ENCODE measurements at places on chromosomes 4 and X.

- no peak for DNase-seq
Observed at GRCh38 chr4:25058796-25059195, 28.1 kb upstream of the LGI2 start.

DNA sequence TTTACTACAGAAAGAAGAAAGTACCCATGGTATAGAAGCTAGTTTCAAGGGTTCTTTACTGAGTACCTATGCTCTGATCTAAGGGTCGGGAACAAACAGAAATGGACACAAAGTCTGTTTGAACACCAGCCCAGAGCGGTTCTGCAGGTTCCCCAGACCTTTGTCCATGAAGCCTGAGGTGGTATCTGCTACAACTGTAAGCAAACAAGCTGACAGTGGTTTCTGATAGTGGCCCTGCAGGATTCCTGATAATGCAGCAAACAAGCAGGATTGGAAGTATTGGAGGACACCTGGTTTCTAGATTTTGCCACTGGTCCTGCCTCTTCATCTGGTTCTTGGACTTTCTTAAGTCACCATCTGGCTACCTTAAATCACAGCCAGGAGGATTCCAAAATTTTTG is 23.7 kb downstream of the SMPX start:
- no peak for DNase-seq

DNA sequence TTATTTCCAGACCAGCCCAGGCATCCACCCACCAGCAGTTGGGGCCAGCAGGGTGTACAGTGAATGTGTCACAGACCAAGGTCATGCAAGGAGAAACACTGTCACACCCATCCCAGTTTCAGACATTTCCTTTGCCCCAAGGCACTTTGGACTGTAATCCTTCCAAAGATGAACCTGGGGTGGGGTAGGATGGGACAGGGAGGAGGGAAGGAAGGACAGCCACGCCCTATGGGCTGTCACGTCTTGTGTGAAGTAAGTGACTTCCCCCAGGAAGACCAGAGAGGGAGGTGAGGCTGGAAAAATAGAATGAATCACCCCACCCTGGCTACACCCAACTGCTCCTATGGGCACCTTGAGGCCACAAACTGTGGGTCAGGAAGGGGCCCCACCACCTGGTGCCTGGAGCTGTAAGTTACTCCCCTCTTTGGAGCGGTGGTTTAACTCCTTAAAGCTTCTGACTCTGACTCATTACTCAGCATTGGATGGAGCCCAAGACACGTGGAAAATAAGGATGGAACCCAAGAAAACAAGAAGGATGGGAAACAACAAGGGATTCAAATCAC is 349.9 kb upstream of the KLF3 start:
- no peak for DNase-seq

DNA sequence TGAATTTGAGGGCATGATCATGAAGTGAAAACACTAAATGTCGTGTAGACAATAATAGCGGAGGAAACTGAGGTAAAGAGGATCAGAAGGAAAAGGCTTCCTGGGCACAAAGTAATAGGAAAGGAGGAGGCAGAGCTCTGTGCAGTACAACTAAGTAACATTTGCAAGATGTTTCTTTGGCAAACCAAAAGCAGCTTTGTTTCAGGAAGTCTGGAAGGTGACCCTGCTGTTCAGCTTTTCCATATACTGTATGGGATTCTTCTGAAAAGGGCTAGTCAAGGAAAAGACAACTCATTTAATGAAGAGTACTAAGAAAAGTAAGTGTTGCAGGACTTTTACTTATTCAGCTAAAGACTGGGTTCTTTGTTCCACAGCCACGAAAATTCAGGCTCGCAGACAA is 463.1 kb downstream of the PCDH7 start:
- no peak for DNase-seq

DNA sequence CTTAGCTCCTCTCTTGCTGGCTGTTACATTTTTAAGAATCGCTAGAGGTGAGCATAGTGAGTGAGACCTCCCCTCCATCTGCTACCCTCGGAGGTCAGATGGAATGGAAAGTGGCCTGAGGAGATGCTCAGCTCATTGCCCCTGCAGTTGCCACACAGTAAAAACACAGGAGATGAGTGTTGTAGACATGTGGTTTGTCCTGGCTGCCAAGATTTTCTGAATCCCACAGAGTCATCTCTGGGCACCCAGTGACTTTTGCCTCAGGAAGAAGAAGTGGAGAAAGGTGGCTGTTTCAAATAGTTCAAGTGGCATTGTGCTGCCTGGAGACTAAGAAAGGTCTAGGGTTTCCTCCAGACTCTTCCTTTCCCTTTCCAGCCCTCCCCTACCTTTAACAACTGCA is 271.0 kb downstream of the STK32B start:
- no peak for DNase-seq

- DNase-seq, result no peak
Observed at GRCh38 chr4:171588051-171588545, 225.1 kb upstream of the GALNTL6 start.

DNA sequence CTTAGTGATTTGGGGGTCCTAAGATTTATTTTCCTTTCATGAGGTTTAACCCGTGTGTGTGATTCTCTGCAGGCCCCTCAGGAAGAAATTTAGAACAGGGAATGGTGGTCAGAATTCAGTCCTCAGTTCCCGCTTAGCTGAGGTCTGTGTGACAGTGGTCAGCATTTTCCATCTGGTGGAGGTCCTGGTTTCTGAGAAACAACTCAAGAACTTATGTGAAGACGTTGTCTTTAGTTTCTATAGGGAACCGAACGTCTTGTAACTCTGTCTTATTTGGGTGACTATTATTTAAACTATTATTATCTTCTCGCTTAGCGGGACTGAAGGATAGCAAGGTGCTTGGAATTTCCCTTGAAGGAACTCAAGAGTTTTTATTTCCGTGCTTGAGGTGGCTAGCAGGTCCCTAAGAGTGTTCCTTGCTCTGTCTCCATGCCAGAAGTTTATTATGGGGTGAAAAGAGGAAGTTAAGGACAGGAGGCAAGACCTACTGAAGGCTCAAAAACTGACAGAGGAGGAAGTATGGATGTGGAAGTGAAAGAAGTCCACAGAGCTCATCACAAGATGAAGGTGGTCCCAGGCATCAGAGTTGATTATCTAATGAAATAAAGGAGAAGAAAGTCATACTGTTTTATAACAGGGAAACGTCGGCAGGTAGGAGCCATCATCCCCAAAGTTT is 9.4 kb downstream of the MGST2 start:
- DNase-seq, result no peak

DNA sequence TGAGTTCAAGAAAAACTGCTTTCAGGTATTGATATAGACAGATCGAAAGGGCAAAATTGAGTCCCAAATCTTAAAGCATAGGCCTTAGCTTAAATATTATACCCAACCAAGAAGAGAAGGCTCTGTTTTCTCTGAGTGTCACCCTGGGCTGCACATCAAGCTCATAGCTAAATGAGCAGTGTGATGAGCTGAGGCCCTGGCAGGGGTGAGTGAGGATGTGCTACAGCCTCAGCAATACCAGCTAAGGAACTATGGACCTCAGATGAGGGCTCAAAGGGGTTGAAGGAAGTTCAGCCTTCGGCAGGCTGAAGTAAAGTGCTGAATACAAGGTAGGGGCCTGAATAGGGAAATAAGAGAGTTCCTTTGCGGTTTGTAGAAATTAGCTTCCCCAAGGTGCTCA is 79.3 kb downstream of the FAM114A1 start:
- no peak for DNase-seq

DNA sequence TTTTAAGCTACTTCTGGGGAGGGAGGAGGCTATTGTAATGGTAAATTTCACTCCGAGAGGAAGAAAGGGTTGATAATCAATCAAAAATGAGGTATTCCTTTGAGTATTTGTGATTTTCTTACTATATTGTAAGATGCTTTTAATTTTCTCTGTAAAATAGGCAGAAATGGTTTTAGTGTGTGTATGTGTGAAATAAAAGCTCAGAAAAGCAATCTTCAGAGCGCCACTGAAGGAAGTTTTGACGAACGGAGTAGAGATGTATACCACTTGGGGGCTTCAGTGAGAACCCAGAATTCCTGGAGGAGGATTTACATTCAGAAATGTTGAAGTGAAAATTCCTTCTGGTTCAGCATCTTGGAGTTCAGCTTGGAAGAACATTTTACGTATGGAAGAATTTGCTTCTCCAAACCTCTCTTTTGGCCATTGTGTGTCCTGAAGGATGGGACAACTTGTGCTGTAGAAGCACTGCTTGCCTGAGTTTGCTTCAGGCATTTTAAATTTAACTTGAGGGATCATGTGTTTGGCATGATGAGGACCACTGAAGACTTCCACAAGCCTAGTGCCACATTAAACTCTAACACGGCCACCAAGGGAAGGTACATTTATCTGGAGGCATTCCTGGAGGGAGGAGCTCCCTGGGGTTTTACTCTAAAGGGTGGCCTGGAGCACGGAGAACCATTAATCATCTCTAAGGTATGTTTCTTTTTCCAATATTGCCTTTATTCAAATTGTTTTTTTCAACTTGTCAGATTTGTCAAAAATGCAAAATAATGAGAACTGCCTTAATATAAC is 695 bp downstream of the SHROOM3 start:
- DNase-seq, result no peak

DNA sequence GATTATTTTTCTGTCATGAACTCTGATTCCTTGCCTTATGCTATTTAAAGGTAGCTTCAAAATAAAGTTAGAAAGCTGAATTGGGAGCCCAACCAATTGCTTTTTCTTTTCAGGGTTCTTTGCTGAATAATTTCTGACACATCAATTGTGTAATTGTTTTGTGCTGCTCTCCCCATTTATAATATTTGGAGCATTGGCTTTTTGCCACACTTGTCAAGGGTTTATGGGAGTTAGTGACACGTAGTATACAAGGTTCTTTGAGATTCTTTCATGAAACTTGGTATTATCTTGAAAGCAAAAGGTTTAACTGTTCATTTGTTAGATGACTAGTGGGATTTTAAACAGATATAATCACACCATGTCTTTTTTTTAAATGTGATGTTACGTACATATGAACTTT is 80.9 kb downstream of the POLA1 start:
- no peak for DNase-seq

DNA sequence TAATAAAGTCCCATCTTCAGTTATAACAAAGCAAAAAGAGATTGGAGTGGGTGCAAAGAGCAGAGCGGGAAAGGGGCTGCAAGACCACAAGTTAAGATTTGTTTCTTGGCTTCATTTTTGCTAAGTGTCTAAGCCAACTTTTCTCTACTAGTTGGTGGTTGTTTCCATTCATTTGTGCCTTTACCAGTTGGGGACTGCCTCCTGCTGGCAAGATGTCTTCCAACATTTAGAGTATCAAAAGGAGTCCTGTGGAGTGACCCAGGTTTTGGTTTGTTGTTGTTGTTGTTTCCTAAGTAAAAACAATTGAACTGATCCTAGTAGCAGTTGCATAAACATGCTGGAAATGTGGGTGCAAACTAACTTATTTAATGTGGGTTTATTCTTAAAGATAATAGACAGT is 121.1 kb downstream of the SPATA18 start:
- no peak for DNase-seq

- DNase-seq, result no peak
Observed at GRCh38 chr4:168646001-168646768, 149.3 kb downstream of the PALLD start.

DNA sequence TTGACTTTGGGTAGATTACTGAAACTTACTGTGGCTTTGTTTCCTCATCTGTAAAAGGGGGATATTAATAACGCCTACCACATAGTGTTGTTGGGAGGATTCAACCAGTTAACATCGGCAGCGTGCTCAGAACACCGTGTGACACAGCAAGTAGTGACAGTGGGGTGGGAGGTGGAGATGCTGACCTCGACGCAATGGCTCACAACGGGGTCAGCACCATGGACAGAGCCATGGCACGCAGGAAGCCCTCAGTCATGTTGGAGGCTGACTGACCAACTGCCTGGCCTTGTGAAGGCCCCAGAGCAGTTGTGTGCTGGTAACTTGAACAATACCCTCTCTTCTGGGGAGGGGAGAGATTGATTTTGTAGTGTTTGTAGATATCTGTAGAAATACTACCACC is 93.2 kb downstream of the WFS1 start:
- DNase-seq, result no peak
